Aorta (tissue), 5 donors: ENCODE measurements at places on chromosomes 12 and 14. TPM values are rescaled to one million over a fixed set of nuclear protein-coding genes. Genes with fewer than 3 reads are reported as not detected.

The MUCL1 gene
- total RNA-seq, result not detected

- DNase-seq, result no peak
Observed at GRCh38 chr14:31283578-31284252, 76.1 kb upstream of the HECTD1 start.

The FOXN4 gene
- total RNA-seq, result not detected

The USP44 gene
- total RNA-seq, result 1.6 TPM

DNA sequence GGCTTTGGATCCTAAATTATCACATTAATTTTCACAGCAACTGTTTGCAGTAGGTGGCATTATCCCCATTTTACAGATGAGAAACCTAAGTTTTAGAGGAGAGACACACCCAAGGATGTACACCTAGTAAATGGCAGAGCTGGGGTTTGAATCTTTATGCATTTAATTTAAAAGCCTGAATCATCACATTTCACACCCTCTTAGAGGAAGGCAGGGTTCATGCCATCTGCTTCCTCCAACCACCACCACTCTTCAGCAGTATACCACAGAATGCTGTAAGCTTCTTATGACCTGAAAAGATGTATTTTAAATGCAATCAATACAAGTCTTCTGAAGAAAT lies 90.3 kb downstream of the CRADD start:
- DNase-seq, result no peak

The NANOG gene
- 0.32 TPM for total RNA-seq

GRCh38 chr12:53530920-53531319 lies 23.6 kb upstream of the NPFF start:
- no peak for DNase-seq

GRCh38 chr14:100312877-100313400 lies 6.7 kb upstream of the SLC25A29 start:
- DNase-seq, result no peak
